ENCODE measurements at places on chromosomes 1 and 21.

GRCh38 chr1:16420424-16421118, 16.7 kb downstream of the SPATA21 start:
- DNase-seq, result no peak

GRCh38 chr1:86779308-86780191, 75.2 kb downstream of the SH3GLB1 start:
- DNase-seq, result no peak

GRCh38 chr1:234901491-234902049, 227.1 kb downstream of the TOMM20 start:
- no peak for DNase-seq

DNA sequence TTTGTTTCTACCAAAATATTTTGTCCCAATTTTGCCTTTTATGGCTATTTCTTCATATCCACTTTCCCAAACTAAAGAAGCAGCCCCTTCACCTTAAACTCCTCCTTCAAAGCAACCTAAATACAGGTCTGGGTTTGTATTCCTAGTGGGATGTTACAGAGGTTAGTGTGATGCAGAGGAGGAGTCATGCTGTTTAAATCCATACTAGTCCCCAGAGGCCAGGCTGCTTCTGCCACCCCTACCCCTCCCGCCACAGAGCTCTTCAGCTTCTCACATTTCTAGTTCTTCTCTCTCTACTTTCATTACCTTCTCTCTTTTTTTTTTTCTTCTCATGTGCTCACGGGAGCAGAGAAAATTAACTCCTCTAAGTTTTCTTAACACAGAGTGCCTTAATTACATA, 29.3 kb downstream of the SELL start:
- DNase-seq, result no peak

GRCh38 chr1:211331011-211331709, 4.5 kb downstream of the TRAF5 start:
- DNase-seq, result no peak

DNA sequence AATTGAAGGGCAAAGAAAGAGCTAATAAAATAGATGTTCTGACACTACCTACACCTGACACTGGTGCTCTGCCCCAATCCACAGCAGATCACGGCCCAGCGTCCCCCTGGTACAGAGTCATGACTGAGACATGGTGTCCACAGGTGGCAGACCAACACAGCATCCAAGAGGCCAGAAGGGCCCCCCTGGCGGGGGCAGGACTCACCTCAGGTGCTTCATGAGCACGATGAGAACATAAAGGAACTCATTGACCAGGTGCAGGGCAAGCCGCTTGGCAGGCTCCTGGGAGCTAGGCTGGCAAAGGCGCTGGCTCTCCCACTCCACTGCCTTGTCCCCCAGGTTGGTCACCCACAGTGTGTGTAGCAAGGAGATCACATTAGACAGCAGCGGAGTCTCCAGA, 20.4 kb downstream of the MRAP start:
- DNase-seq, result no peak

DNA sequence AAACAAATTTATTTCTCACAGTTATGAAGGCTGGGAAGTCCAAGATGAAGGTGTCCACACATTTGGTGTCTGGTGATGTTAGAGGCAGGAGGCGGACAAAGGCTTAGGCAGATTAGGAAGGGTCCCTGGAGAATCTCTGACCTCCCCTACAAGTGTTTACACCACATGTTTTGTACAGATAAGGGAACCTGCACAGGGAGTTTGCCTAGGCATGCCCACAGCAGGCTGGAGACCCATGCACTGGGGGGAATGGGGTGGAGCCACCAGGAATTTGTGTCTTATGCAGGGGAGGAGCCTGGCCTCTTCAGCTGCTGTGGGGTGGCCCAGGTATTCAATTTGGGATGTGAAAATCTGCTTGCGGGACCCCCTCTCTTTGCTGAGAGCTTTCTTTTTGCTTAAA, 131.3 kb downstream of the PATJ start:
- DNase-seq, result no peak

DNA sequence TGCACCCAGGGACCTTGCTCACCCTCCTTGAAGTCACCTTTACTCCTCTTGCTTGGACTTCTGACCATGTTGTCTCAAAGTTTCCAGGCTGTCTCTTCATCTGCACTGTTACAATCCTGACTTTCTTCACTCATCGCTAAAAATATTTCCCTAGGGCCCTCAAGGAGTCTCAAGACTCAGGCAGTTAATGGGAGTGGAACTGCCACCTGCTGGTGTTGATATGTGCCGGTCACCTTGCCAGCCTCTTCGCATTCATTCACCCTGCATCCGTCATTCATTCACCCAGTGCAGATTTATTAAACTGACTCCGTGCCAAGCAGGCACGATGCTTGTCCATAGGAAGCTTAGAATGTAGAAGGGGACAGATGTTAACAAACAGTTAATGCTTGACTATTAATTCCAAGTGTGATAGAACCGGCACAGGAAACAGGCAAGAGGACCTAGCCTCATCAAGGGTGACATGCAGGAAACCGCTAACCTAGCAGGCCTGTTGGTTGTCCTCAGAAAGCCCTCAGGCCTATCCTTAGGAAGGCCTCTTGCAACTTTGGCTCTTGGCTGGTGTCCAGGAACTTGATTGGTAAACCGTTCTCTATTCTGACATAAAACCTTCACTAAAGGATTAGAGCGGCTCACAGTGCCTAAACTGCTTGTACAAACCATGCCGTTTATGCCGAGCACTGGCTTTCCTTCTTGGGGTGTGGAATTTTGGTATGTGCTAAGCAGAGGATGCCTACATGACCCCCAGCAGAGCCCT, 342.2 kb downstream of the CAMTA1 start:
- DNase-seq, result no peak

DNA sequence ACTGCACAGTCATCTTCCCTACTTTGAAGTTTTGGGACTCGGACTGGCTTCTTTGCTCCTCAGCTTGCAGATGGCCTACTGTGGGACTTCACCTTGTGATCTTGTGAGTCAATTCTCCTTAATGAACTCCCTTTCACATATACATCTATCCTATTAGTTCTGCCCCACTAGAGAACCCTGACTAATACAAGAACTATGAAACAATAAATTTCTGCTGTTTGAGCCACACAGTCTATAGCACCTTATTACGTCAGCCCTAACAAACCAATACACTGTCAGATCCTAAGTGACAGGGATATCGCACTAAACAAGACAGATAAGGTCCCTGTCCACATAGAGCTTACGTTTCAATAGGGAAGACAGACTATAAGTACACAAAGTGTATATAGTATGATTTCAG, 120.1 kb downstream of the PLPP3 start:
- no peak for DNase-seq

DNA sequence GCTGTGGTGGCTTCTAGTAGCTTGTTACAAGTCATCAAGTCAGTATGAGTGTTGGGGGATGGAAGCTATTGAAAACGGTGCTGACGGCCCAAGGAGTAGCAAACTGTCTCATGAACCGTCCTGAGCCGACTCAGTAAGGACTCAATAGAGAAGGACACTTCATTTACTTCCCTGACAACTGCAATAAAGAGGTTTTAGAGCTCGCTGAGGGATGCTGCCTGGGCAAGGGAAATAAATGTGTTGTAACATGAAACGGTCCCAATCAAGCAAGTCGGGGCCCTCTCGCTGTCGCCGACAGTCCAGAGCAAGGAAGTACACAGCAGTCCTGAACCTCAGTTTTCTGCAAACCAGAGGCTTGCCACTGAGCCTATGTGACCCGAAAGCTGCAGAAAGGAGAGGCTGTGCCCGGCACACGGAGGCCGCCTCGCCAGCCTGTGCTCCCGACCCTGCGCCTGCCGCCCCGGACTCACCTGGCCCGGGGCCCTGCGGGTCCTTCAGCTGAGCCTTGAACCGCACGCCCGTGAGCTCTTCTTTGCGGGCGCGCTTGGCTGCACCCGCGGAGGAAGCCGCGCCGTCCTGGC, 423 bp downstream of the URB1 start:
- DNase-seq, result no peak

DNA sequence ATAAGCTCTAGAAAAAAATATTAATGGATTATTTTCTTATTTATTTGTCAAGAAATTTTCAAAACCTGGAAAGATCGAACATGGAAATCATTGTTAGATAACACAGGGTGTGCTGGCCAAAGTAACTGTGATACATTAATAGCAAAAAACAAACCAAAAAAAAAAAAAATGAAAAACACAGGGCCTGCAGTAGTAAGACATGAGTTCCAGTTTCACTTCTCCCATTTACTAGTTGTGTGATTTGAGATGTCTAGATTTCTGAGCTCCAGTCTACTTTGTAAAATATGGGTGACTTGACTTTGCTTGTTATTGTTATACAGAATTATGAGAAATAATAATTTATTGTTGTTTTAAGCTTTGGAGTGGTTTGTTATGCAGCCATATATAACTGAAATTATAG, 13.6 kb downstream of the FAM177B start:
- no peak for DNase-seq

DNA sequence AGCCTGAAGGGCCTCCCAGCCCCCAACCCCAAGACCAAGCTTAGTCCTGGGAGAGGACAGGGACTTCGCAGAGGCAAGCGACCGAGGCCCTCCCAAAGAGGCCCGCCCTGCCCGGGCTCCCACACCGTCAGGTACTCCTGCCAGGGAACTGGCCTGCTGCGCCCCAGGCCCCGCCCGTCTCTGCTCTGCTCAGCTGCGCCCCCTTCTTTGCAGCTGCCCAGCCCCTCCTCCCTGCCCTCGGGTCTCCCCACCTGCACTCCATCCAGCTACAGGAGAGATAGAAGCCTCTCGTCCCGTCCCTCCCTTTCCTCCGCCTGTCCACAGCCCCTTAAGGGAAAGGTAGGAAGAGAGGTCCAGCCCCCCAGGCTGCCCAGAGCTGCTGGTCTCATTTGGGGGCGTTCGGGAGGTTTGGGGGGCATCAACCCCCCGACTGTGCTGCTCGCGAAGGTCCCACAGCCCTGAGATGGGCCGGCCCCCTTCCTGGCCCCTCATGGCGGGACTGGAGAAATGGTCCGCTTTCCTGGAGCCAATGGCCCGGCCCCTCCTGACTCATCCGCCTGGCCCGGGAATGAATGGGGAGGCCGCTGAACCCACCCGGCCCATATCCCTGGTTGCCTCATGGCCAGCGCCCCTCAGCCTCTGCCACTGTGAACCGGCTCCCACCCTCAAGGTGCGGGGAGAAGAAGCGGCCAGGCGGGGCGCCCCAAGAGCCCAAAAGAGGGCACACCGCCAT, 21.9 kb upstream of the ARF1 start:
- no peak for DNase-seq

GRCh38 chr1:12112711-12113161, 49.6 kb downstream of the TNFRSF8 start:
- no peak for DNase-seq

- DNase-seq, result no peak
Measured at GRCh38 chr1:227445746-227446145, 117.6 kb upstream of the ZNF678 start.

- no peak for DNase-seq
Measured at GRCh38 chr1:30467101-30467500, 256.3 kb downstream of the MATN1 start.
